Cardiac fibroblast (primary cell): ENCODE measurements at places on chromosomes 16 and 17.
A peak's percentile ranks its signal among the peaks of the same experiment; 100 is the strongest.

DNA sequence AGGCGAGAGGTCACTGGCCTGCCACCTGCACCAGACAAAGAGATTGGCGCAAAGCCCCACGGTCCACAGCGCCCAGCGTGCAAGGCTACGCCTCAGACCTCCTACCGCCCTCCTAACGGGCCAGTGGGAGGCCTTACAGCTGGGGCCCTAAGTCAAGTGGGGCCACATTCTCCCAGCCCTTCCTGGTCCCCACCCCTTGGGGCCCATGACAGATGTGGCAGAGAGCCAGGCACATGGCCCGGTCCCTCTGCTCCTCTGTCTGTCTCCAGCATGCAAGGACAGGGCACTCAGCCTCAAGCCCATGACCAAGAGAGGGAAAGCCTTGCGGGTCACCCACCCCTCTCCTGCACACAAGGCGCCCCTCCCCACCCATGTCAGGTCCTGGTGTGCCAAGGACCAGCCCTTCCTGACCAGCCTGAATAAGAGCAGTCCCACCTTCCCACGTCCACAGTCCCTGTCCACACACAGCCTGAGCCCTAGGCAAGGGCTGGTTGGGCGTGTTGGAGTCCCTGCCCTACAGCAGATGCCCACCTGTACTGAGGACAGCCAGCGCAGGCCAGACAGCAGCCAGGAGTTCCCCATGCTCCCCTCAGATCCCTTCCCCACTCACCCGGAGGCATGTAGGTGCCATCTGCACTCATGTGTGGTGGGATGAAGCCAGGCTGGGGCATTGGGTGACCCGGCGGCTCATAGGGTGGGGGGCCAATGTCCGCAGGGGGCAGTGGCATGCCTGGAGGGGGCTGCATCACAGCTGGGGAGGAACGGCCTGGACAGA, 25.3 kb downstream of the CDIP1 start:
- no peak for DNase-seq

GRCh38 chr17:48787828-48788227, 29.2 kb downstream of the TTLL6 start:
- no peak for DNase-seq

DNA sequence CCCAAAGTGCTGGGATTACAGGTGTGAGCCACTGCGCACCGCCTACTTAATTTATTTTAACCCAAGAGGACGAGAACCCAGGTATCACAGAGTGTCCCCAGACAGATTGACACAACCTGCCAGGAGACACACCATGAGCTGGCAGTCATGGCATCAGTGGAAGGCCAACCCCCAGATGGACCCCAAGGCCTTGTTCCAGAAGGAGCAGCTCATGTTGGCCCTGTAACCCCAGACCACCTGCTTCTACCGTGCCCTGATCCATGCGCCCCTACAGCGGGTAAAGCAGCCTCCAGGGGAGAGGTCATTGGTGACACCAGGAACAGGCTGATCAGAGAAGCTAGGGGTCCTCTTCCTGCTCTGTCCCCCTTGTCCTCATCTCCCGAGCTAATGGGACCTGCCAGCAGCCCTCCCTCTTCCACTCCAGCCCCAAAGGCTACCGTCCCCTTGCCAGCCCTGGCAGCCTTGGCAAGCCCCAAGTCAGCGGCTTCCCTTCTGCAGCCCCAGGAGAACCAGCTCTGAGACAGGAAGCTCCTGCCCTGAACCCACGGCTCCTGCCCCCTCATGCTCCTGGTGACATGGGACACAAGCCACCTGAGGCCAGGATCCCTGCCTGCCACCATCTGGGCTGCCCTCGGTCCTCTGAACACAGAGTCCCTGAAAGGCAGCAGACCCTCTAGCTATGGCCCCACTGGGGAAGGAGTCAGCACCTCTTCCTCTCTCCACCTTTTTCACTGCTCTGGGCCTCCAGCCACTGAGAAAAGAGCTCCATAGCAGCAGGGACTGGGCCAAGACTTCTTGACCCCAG, 6.3 kb downstream of the SULT1A1 start:
- DNase-seq, result no peak

DNA sequence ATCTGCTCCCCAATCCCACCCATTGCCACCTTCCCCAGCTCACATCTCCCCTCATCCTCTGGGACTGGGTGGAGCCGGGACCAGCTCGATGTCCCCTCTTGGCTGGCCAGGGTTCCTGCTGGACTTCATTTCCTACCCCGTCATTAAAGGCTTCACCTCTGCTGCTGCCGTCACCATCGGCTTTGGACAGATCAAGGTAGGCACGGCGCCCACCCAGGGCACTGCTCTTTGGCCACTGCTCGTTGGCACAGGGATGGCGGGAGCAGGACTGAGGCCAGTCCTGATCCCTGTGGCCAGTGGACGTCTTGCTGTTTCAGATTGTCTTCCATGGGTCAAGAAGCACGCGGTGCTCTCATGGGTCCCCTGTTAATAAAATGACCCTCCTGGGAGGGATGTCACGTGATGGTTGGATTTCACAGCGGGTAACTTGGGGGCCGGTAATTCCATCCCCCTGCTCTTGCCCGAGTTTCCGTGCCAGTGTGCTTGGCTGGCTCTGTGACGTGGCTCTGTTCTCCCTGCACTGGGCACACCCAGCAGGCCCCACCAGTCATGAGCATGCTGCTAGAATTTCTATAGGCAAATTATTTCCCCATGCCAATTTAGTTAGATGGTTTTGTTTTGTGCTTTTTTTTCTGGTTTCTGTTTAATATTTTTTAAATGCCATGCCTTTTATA, 3.1 kb downstream of the SLC26A11 start:
- DNase-seq, result no peak

GRCh38 chr16:8733849-8734540, 59.6 kb downstream of the ABAT start:
- no peak for DNase-seq

DNA sequence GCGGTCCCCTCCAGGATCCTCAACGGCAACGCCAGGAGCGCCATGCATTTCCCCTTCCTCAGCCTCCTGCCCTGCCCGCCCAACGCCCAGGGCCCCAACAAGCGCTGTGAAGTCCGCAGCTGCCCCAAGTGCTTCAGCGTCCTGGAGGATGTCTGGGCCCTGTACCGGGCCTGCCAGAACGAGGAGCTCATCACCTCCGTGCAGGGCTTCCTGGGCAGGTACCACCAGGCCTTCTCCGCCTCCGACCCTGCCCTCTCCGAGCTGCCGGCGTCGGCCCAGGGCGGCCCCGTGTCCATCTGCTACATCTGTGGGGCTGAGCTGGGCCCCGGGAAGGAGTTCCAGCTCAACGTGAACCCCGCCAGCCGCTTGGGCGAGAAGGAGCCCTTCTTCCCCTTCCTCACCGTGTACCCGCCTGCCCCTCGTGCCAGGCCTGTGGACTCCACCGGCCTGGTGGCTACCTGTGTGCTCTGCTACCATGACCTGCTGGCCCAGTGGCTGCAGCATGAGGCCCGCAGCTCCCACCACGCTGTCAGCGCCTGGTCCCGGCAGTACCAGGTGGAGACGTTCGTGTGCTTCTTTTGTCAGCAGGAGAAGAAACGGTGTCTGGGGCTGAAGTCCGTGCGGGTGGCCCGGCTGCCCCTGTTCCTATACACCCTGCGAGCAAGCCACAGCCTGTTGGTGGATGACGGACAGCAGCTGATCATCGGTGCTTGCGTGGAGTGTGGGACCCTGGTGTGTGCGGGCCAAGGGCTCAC, 58.9 kb upstream of the CIBAR2 start:
- DNase-seq, result no peak

GRCh38 chr17:48678141-48678971, 44.0 kb downstream of the PRAC1 start:
- DNase-seq, result peak; percentile 50
